ENCODE measurements at places on chromosomes 6 and 20. TPM values are rescaled to one million over a fixed set of nuclear protein-coding genes. Genes with fewer than 3 reads are reported as not detected.

GRCh38 chr6:117783279-117783678 lies 108.0 kb downstream of the NUS1 start:
- no peak for DNase-seq
- H3K27me3 ChIP-seq: no peaks in the 10 kb centered on the region
- no peak overlapping the region for H3K4me3 ChIP-seq
- H3K27ac ChIP-seq: no peak overlapping the region
- H3K4me1 ChIP-seq: no peaks in the 10 kb centered on the region
- H3K36me3 ChIP-seq: no peaks in the 10 kb centered on the region

- peak overlapping the region; percentile 53 for H3K4me3 ChIP-seq
- no peak for DNase-seq
- no peak overlapping the region for H3K27ac ChIP-seq
- H3K27me3 ChIP-seq: no peaks in the 10 kb centered on the region
- no peaks in the 10 kb centered on the region for H3K36me3 ChIP-seq
These were observed 79.0 kb upstream of the SPACA1 start for GRCh38 chr6:87968435-87969278.

- no peak overlapping the region for H3K27ac ChIP-seq
- no peaks in the 10 kb centered on the region for H3K36me3 ChIP-seq
- no peak overlapping the region for H3K4me3 ChIP-seq
- H3K4me1 ChIP-seq: no peaks in the 10 kb centered on the region
These were observed 123.8 kb upstream of the MYLIP start for GRCh38 chr6:16004934-16005679.

RUNX2 gene
- total RNA-seq: 2.3 TPM

OR12D3 gene
- not detected for total RNA-seq

IL17A gene
- not detected for total RNA-seq

Data from aorta (tissue), 5 donors.